Stimulated activated CD8-positive, alpha-beta memory T cell treated with anti-CD3 and anti-CD28 coated beads, Interleukin-7, amount 100 ng/mL, for 1 hour (primary cell): ENCODE measurements at places on chromosomes 4 and X.

DNA sequence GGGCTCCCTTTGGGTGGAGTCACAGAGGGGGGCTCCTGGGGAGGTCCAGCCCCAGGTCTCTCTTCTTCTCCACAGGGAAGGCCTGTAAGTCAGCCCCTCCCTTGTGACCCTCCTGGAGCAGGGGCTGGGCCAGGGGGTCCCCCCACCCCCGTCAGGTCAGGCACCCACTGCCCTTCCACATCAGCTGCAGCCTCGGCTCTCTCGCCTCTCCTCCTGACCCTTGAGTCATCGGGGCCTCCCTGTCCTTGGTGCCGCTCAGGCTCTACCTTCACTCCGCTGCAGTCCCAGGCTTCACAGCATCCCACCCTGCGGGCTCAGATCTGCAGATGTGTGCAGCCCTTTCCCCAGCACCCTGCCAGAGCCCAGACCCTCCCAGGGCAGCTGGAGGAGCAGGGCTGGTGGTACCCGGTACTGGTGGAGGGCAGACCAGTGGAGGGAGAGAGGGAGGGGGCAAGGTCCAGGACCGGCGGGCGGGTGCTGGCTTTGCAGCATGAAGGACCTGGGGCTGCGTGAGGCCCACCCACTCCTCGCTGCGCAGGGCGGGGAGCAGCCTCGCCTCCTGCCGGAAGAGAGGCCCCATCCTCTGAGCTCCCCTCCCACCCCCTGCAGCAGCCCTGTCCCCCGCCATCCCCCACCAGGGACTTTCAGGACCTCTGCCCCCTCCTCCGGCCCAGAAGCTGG lies 117.1 kb downstream of the FAM53A start:
- DNase-seq = no peak

DNA sequence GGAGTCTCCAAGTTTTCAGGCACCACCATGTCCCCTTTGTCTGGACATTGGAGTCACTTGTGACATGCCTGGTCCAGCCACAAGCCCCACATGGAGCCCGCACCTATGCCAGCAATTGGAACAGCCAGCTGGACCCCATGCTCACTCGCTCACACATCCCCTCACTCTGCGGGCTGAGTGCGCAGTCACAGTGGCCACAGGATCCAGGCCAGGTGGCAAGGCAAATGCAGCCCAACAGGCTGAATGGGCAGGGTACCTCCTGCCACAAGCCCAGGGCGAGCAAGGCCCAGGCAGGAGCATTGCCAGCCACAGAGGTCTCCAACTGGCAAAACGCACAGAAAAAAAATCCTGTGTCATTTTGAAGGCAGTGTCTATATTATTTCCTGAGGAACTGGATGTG lies 82.0 kb downstream of the ANXA10 start:
- no peak for DNase-seq

DNA sequence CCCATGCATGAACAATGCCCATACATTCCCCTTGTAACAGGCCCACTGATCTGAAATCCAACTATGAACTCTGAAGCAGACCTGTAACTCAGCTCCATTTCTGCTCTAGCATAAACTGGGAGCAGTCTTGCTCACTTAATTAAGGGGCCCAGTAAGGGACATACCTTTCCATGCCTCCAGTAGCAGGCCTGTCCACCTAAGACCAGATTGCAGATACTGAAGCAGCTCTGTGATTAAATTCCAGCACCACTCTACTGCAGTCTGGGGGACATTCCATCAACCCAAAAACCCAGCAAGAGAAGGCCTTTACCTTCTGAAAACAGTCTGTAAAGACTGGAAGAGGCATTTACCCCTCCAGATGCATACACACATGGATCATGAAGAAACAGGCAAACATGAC lies 162.0 kb upstream of the NEIL3 start:
- DNase-seq = no peak

GRCh38 chrX:115427861-115428410 lies 133.0 kb upstream of the PLS3 start:
- no peak for DNase-seq

- no peak for DNase-seq
Measured at GRCh38 chr4:155419266-155419665, 42.5 kb upstream of the MAP9 start.

DNA sequence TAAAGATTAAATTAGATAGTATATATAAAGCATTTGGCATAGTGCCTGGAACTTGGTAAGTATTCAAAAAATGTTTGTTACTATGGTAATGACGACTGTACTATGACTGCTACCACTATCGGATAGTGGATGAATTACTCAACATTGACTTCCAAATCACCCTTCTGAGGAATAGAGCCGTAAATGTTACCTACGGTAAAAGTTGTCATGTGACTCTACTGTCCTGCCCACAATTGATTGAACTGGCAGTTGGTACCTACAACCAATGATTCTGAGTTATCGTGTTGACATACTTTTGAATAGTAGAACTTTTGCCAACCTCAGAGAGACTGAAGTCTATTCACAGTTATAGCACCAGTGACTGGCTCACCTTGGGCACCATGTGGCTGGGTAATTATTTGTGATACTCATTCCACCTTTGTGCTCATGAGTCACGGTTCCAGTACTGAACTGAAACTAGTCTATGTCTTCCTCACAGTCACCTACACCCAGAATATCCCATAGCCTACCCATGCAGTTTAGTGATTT lies 185.5 kb upstream of the PITX2 start:
- no peak for DNase-seq

DNA sequence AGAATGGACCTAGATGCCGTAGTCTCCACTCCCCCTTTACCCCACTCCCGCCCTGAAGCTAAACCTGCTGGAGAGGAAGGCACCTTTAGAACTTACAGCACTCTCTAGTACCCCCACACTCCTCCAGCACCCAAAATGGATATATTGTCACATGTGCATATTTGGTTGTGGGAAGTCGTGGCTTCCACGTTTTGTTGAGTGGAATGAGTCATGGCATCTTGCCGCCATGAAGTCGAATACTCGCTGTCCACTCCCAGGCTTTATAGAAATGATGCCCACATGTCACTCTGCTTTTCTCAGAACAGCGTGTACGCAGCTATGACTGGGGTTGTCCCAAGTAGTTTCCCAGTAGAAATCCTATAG lies 545 bp downstream of the ABCE1 start:
- peak; percentile 5 for DNase-seq

GRCh38 chrX:85907316-85907715 lies 140.0 kb downstream of the CHM start:
- DNase-seq = no peak

GRCh38 chr4:24559889-24560288 lies 24.5 kb downstream of the DHX15 start:
- no peak for DNase-seq

DNA sequence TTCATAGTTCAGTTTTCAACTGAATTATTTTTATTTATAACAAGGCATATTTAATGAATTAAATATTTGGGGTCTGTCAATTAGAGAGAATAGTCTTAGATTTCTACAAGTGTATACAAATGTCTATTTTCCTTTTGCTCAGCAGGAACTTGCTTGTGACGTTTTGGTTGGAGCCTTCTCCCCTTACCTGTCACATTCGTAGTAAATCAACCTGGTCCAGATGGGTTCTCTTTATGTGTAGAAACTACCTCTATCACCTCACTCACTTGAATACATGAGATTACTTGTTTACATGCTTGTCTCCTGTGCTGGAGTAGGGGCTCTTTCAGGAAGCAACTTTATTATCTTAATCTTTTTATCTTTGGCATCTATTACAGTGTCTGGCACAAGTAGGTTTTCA lies 938.3 kb upstream of the IGFBP7 start:
- no peak for DNase-seq

- DNase-seq = no peak
Measured at GRCh38 chr4:154562697-154563254, at the start of gene FGB. Gene FGB (plus strand): TSS chr4:154563011. CDS start chr4:154563019, 8 bp downstream.
